ENCODE measurements at places on chromosomes 5 and 9. TPM values are rescaled to one million over a fixed set of nuclear protein-coding genes. Genes with fewer than 3 reads are reported as not detected.

- no peak for DNase-seq
These were observed 11.6 kb downstream of the C5orf24 start for GRCh38 chr5:134857401-134857800.

GRCh38 chr9:96047741-96048103, 172.2 kb downstream of the ERCC6L2 start:
- no peak for DNase-seq

The ZNG1F gene
- 27.7 TPM for polyA plus RNA-seq

DNA sequence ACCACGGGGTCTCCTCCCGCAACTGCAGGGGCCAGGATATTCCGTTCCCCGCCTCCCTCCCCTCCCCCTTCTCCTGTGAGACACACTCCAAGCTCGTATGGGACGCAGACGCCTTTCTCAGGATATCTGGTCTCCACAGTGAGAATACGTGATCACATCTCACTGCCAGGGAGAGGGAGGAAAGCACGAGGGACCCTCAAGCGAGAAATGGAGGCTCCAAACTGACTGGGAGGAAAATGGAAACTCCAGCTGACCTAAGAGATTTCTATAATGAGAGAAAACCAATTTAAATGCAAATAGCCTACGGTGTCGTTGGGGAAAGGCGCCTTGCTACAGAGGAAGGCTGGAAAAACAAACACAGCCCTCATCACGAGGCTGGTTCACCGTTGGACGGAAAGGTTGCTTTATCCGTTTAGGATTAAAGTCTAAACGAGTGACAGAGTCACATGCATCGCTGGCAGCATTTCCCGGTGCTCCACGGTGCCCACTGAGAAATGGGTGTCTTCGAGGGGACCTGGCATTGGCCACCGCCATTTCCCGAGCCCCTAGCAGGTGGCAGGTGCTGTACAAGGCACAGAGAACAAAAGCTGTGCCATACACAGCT, 116.9 kb upstream of the CPEB4 start:
- peak; percentile 33 for DNase-seq

- DNase-seq, result no peak
These were observed 350.2 kb downstream of the KIAA0825 start for GRCh38 chr5:94268226-94268625.

The CCDC192 gene
- polyA plus RNA-seq, result 1.2 TPM

GRCh38 chr9:123975871-123976270, 35.7 kb upstream of the LHX2 start:
- DNase-seq, result no peak

The RFESD gene
- polyA plus RNA-seq, result 4.6 TPM

The ZDHHC11B gene
- 9.2 TPM for polyA plus RNA-seq

The ENTPD8 gene
- 0.86 TPM for polyA plus RNA-seq

The DCANP1 gene
- not detected for polyA plus RNA-seq

The PRRX2 gene
- 1.3 TPM for polyA plus RNA-seq

DNA sequence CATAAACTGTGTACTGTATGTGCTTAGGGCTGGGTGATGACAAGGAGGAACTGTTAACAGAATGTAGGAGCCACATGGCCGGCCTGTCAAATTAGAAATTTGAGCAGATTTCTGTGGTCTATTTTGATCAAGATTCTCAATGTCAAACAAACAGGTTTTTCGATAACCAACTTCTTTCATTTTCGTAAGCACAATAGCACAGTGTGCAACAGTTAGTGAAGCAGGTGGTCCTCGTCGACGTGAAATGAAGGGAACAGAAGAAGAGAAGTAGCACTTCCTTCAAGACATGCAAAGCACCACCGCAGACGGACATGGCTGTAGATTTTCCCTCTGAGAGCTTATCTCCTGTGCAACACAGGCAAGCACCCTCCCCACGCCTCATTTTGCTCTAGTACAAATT, 252.1 kb downstream of the CRB2 start:
- DNase-seq, result no peak

The SPINK6 gene
- not detected for polyA plus RNA-seq

- DNase-seq, result no peak
These were observed 6.8 kb downstream of the SLC1A3 start for GRCh38 chr5:36613241-36613640.

- DNase-seq, result no peak
These were observed 96.0 kb downstream of the ZFAND5 start for GRCh38 chr9:72268961-72269360.

DNA sequence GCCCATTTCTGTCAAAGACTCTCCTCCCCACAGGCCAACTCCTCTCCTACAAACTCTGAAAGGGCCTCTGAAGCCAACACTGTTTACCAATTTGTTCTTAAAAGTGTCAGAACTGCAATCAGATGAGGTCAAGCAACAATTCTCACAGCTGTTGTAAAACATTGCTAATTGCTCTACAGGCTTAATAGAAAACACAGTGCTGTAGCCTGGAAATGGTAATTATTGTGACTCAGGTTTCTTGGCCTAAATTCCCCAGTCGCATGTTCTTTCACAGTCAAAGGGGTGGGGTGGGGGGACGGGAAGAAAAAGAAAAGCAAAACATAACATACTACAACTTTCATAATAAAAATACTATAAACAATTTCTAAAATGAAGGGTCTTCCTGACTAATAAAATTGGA, 343.2 kb downstream of the DMAC1 start:
- DNase-seq, result no peak

DNA sequence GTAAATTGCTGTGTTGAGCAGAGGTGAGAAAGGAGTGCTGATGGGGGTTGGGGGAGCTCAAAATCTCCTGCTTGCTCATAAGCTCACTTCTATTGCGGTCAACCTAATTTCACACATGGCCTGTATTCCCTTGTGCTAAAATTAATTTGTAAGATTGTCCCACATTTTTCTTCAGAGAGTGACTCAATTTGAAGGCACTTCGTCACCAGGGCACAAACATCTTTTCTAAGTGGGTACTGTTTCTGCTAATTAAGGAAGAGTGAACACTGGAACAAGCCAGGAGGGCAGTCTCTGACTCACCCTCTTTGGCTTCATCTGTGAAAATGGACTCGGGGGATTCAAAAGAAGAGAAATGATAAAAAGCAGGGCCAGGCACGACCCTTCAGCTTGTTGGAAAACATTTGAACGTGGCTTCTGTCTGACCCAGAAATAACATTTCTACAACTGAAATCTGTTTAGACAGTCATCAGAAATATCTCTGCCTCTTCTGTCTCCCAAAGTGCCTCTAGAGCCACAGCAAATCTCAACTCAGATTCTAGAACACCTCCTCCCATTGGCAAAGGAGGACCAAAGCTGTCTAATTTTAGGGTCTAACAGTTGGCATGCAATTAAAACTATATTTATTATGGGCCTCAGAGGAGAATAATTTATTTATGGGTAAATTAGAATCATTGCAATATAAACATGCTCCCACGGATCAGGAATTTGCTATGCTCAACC, 49.8 kb downstream of the FEM1C start:
- DNase-seq, result no peak

- no peak for DNase-seq
These were observed 36.0 kb downstream of the RCL1 start for GRCh38 chr9:4828761-4829160.

- DNase-seq, result no peak
These were observed 64.8 kb downstream of the PAX5 start for GRCh38 chr9:36969216-36969771.

- no peak for DNase-seq
These were observed 106.1 kb downstream of the UBAP2 start for GRCh38 chr9:33942471-33943083.

The C9orf40 gene
- polyA plus RNA-seq, result 6.5 TPM

The FLT4 gene
- 33.7 TPM for polyA plus RNA-seq

DNA sequence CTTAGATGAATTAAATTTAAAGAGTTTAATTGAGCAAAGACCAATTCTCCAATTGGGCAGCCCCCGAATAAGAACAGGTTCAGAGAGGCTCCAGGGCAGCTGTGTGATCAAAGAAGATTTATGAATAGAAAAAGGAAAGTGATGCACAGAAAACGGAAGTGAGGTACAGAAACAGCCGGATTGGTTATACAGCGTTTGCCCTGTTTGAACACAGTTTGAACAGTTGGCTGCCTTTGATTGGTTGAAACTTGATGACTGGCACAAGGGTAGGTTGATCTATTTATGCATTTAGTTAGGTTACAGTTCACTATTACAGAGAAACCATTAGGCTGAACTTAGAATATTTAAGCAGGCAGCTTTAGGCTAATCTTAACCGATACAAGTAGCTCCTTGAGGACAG, 29.5 kb downstream of the NIM1K start:
- DNase-seq, result no peak

GRCh38 chr5:10140195-10140973, 109.3 kb downstream of the ATPSCKMT start:
- no peak for DNase-seq

The POMT1 gene
- 36.9 TPM for polyA plus RNA-seq

The ANKRD18A gene
- polyA plus RNA-seq, result 5.8 TPM

DNA sequence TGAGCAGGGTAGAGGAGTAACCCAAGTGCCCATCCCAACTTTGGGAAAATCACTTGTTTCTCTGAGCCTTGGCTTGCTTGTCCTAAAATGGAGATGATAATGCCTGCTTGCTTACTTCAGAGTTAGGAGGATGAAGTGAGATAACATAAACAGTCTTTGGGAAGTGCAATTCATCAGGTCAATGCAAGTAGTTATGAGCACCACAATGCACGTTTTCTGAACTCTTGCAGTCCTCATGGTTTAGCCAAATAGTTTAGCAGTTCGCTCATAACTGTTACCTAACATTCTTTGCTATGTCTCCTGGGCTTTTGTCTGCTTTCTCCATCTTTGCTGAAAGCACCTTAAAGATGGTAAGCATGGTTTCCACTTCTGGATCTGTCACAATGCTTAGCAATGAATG, 270.0 kb downstream of the ADAMTSL1 start:
- no peak for DNase-seq

DNA sequence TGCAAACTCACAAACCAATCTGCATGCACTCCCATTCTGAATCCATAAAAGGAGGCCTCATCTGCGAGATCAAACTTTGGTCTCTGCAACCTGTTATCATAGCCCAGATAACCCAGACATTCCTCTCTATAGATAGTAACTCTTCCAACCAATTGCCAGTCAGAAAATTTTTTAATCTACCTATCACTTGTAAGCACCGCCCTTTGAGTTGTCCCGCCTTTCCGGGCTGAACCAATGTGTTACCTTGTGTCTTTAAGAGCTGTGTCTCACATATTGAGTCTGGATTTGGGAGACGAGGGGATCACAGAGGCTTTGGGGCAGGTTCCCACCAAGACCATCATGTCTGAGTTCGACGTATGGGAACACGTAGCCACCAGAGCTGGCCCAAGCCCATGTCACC, 91.1 kb upstream of the PPP1R26 start:
- DNase-seq, result no peak

- no peak for DNase-seq
These were observed 1.9 kb upstream of the RACK1 start for GRCh38 chr5:181245427-181246275.

The PCDHGB1 gene
- 1.8 TPM for polyA plus RNA-seq

DNA sequence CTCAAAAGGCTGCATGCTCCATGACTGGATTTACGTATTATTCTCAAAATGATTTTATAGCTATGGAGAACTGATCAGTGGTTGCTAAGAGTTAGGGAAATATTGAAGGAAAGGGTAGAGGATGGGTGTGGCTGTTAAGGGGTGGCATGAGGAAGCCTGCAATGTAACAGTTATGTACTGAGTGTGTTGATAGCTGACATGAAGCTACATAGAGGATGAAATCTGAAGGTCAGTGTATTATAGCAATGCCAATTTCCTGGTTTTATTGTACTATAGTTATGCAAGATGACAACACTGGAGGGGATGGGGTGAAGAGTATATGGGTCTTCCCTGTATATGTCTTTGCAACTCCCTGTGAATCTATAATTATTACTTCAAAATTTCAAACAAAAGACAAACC, 51.0 kb downstream of the TMEM245 start:
- no peak for DNase-seq

DNA sequence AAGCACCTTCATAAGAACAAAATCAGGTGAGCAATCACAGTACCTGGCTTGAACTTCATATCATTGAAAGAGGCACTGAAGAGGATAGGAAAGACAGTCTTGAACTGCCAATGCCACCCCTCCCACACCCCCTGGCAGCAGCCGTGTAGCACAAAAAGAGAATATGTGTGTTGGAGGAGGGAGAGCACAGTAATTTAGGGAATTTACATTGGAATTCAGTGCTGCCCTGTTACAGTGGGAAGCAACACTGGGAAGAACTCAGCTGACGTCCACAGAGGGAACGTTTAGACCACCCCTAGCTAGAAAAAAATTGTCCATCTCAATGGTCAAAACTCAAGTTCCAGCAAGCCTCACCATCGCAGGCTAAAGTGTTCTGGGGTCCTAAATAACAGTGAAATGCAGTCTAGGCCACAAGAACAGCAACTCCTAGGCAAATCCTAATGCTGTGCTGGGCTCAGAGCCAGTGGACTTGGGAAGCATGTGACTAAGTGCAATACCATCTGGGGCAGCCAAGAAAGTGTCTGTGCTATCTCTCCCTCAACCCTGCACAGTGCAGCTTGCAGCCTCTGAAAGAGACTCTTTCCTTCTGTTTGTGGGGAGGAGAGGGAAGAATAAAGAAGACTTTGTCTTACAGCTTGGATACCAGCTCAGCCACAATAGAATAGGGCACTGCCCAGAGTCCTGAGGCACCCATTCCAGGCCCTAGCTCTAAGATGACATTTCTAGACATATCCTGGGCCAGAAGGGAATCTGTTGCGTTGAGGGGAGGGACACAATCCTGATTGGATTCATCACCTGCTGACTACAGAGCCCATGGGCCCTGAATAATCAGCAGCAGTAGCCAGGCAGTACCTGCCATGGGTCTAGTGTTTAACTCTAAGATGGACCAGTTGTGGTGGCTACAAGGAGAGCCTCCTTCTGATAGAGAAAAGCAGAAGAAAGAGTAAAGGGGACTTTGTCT, 62.1 kb upstream of the VLDLR start:
- peak; percentile 75 for DNase-seq

The ZBTB26 gene
- 18.6 TPM for polyA plus RNA-seq

DNA sequence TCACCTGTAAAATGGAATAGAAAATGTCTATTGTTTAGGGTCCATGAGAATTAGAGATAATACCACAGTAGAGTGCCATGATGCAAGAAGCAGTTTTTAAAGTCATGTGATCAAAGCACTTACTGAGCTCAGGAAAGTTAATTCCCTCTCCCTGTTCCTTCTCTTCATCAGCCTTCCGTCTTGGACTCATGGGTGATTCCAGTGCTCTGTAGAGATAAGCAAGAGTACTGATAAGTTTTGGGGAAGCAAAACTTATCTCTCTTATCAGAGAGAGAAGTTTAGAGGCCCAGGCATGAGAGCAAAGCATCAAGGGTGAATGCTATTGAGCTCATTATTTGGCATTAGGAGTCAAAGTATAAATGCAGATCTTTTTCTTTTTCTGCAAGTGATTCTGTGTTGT, 410.1 kb downstream of the AGTPBP1 start:
- DNase-seq, result no peak

DNA sequence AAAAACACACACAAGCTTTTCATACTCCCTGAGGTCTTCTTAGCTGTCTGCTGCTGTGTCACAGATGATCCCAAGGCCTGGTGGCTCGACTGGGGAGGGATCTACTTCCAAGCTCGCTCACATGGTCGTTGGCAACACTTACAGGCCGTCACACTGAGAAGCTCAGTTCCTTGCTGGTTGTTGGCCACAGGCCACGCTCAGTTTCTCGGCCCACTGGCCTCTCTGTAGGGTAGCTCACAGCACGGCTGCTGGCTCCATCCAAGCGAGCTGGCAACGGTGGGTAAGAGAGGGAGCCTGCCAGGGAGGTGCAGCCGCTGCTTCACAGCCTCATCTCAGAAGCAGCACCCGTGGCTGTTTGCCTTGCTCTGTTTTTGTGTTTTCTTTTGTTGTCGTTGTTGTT, 43.8 kb upstream of the GFPT2 start:
- DNase-seq, result no peak
